ENCODE measurements at places on chromosomes 5 and 9.

GRCh38 chr9:113581865-113582697 is 118.6 kb downstream of the RGS3 start:
- DNase-seq = no peak

DNA sequence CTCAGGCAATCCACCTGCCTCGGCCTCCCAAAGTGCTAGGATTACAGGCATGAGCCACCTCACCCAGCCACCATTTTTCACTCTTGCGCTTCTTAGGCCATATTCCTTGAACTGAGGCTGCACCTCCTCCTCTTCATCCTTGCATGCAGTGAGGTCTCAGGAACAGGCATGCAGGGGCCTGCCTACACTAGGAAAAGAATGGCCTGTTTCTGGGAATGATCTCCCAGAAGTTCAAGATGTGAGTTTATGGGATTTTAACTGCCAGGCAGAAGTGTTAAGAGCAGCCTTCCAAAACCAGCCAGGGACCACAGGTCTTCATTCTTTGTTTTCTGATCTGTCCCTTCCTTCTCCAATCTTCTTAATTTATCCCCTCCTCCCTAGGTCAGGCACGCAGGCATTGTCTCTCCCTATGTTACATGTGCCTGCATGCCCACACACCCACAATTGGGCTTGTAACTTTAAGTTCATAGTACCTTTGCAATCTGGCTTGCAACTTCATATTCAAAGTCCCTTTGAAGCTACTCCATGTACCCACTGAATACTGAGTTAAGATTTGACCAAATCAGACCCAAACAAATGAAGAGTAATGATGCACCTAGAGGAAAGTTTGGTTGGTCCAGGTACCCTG is 10.5 kb upstream of the HSPA4 start:
- DNase-seq = no peak

DNA sequence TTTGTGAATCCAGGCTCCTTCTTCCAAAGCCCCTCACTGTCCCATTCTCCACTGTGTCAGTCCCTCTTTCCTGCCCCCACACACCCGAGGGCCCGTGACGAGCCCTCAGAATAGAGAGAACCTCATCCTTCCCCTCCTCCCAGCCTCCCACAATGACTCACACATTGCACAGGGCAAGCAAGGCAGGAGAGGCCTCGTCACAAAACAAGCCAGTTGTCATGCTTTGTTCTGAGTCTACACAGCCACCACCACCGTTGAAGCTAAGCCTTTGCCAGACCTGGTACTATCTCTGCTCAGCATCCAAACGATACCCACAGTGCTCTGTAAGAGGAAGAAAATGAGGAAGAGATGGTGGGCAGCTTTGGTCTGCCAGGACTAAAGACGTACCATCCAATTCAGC is 142.2 kb upstream of the ZNF366 start:
- DNase-seq = no peak

- DNase-seq = no peak
Measured at GRCh38 chr5:32779754-32780415, 68.8 kb downstream of the NPR3 start.

GRCh38 chr5:57724836-57725235 is 242.2 kb upstream of the ACTBL2 start:
- DNase-seq = no peak

DNA sequence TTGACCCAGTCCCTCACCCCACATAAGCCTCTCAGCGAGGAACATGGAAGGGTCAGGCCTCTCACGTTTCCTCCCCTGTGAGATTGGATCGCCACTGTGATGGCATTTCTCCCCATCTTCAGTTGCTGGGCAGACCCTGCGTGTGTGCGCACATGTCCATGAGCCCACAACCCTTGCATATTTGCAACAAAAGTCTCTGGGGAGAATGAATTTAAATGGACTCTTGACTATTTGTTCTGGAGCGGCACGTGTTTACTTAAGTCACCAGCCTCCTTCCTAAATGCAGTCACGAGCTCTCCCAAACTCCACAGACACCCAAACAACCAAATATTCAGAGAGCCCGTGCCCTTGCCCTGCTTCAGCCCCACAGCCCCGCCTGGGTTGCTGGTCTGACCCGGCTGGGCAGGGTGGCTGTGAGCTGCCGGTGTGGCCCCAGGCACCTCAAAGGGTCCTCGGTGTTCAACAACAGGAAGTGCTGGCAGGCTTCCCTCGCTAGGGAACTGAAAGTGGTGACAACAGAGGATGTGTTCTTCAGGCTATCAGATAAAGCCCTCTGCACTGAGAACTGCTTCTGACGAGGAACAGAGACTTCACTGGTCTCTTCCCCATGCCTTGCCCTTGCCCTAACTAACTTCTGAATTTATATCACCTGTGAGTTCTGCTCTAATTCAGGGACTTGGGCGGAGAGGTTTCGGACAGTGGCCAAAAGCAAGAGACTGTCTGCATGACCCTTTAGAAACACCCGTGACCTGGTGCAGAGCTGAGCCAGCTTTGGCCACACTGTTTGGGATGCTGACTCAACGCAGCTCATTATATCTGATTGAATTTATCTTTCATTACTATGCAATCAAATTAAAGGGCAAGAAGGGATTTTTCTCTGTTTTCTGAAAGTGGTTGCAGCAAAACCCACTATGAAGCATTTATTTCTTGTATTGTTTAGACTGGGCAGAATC is 19.2 kb upstream of the CD180 start:
- DNase-seq = peak; percentile 8

GRCh38 chr5:55551358-55551757 is 16.6 kb upstream of the PLPP1 start:
- no peak for DNase-seq

GRCh38 chr9:21746550-21746949 is 55.9 kb upstream of the MTAP start:
- DNase-seq = no peak

DNA sequence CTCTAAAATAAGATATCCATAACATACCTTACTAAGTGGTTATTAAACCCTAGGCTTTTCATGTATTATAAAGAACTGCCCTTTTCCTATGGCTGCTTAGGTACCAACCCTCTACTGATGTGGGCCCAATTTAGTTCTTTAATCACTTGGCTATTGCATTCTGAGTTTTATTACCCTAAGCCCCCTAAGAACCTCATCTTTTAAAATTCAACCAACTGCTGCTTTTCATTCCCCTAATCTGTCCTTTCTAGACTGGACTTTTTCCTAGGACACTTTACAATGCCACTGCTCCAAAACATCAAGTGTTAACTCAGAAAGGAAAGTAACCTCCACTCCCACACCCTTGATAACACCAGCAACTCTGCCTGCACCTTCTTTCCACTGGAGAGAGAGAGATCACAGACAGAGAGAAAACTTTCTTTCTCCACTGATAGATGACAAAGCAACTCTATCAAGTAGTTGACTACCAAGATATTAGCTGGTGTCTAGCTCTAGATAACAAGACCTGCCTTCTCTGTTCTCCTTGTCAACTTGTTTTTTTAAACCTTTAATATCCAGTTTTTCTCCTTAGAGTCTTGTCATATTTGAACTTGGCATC is 27.3 kb downstream of the ELL2 start:
- DNase-seq = no peak

DNA sequence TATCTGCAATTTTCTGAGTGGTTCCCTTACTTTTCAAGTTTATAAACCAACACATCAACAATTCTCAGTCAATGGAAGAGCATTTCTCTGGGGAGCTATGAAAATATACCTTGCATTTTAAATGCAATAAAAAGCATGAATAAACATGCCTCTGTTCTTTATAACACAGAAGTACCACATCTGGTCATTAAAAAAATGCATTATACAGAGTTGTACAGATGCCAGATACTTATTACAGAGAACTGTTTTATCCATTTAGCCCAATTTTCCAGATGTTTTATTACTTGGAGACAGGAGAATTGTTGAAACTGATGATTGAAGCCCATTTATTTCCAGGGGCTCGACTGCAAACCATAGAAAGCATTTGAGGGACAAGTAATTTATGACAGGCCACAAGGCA is 19.2 kb upstream of the HEXB start:
- no peak for DNase-seq

GRCh38 chr5:116137544-116138378 is 52.9 kb downstream of the COMMD10 start:
- peak; percentile 9 for DNase-seq

DNA sequence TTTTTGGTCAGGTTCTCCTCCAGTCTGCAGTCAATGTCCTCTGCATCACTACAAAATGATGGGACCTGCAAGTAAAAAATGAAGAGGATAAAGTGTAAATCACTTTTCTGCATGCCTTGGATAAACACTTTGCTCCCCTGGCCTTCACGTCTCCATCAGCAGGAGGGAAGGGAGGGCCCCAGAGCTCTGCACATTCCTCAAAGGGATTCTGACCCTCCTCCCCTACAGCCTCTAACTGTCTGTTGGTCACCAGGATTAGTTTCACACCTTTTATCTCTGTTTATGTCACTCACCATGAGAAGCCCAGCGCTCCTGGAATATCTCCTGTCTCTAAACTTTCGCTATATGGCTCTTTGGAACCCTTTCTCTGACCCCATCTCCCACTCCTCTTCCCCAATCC is 103.3 kb downstream of the SVEP1 start:
- DNase-seq = no peak

DNA sequence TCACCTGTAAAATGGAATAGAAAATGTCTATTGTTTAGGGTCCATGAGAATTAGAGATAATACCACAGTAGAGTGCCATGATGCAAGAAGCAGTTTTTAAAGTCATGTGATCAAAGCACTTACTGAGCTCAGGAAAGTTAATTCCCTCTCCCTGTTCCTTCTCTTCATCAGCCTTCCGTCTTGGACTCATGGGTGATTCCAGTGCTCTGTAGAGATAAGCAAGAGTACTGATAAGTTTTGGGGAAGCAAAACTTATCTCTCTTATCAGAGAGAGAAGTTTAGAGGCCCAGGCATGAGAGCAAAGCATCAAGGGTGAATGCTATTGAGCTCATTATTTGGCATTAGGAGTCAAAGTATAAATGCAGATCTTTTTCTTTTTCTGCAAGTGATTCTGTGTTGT is 410.1 kb downstream of the AGTPBP1 start:
- no peak for DNase-seq

- DNase-seq = no peak
Measured at GRCh38 chr5:122908108-122908507, 62.7 kb downstream of the SNX24 start.

DNA sequence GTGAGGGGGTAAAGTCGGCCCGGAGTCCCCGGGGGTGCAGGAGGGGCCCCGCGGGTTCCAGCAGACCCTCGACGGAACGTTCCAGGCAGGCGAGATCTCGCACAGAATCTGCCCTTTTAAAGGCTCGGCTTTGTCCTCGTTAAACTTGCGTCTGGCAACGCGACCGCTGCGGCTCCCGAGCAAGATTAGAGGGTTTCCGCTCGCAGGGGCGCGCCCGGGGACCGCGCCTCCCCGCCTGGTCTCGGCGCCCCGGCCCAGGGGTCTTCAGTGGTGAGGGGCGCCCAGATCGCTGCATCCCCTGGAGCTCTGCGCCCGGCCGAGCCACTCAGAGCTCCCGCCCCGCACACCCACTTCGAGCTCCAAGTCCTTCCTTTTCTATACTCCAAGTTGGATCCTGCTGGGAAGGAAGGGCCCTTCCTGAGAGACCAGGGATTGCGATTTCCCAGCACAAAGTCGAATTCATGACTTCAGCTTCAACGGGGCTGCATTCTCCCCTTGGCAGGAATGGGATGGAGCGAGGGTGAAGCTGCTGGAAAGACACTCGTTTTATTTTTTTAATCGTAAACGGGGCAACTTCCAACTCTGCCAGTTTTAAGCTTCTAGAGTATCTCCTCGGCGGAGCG is 11.3 kb downstream of the PROP1 start:
- no peak for DNase-seq

GRCh38 chr5:33073881-33074327 is 362.8 kb downstream of the NPR3 start:
- no peak for DNase-seq

GRCh38 chr5:94429566-94429965 is 188.8 kb downstream of the KIAA0825 start:
- DNase-seq = no peak

- no peak for DNase-seq
Measured at GRCh38 chr5:54743581-54743980, 226.0 kb downstream of the SNX18 start.

DNA sequence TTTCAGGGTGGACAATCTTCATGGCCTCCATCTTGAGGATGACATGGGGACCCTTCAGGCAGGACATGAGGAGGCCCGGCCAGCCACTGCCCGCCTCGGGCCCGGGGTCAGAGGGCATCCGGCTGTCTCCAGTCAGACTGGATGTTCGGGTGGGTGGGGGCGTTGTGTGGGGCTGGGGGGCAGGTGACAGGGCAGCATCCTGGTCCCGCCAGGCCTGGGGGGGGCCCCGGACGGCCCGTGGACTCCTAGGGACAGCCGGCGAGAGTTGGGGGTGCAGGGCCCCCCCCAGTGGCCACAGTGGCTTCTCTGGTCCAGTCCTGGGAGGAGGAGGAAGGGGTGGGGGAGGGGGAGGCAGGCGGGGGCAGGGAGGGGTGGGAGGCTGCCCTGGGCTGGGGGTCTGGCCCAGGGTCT is 940 bp downstream of the RNF208 start:
- no peak for DNase-seq

DNA sequence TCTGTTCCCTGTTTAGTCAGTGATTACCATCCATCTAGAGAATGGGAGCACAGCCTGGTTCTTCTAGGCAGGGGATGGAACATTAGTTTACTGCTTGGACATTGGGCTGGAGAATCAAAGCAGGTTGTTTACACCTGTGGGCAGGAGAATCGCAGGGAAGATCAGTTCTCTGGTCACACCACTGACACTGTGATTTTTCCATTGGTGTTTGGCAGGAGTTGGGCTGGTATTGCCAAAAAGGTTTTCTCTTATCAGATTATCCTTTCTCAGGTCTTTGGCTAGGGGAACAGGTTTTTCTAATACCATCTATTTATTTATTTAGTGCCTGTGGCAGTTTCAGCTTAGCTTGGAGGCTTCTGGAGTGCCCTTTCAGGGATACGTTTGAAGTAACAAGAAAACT is 219.3 kb upstream of the GRIN3A start:
- DNase-seq = no peak

- DNase-seq = no peak
Measured at GRCh38 chr5:149360272-149360671, 2.4 kb downstream of the PCYOX1L start.

GRCh38 chr9:123174887-123175518 is 93.4 kb downstream of the STRBP start:
- no peak for DNase-seq
